MCF 10A (cell line): ENCODE measurements at places on chromosomes 11 and 22. TPM values are rescaled to one million over a fixed set of nuclear protein-coding genes. Genes with fewer than 3 reads are reported as not detected.
A peak's percentile ranks its signal among the peaks of the same experiment; 100 is the strongest.

PTPN5 gene
- total RNA-seq: not detected in 2 replicates

KDM4D gene
- total RNA-seq: 1.1 and 1.3 TPM in 2 replicates

TMA7B gene
- total RNA-seq: not detected in 2 replicates

C22orf15 gene
- total RNA-seq: not detected in 2 replicates

CPT1A gene
- total RNA-seq: 31.8 and 34.0 TPM in 2 replicates

CWC15 gene
- total RNA-seq: 59.6 and 61.9 TPM in 2 replicates

C11orf16 gene
- not detected in 2 replicates for total RNA-seq

DNA sequence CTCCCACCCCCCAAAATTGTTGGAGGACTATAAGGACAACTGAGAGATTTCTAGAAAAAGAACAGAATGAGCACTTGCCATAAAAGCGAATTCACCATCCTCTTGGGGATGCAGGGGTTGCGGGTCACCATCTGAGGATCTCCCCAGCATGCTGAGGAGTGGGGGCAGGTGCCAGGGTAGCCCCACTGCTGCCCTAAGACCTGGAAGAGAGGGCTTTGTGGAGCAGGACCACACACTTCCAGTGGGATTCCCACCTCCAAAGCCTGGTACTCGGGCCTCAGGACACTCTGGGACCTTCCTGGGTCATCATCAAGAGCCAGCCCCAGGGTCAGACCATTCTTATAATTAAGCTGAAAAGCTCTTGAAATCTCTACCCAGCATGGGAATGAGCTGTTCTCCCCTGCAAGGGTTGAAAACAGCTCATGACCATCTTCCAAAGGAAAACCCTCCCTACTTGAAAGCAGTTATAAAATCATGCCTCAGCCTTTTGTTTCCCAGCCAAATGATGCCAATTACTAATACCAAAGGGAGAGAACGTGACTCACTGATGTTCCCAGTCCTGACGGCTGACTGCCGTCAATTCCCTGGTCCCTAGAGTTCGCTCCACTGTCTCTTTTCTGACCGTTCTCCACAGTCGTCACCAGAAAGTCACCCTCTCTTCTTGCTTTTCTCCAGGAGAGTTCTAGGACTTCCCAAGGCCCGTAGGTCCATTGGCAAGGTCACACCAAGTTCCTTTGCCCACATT, 76.8 kb upstream of the CREB3L1 start:
- DNase-seq: peak; percentile 77

- no peak for DNase-seq
Observed at GRCh38 chr11:8122173-8122764, 41.3 kb downstream of the TUB start.

DNA sequence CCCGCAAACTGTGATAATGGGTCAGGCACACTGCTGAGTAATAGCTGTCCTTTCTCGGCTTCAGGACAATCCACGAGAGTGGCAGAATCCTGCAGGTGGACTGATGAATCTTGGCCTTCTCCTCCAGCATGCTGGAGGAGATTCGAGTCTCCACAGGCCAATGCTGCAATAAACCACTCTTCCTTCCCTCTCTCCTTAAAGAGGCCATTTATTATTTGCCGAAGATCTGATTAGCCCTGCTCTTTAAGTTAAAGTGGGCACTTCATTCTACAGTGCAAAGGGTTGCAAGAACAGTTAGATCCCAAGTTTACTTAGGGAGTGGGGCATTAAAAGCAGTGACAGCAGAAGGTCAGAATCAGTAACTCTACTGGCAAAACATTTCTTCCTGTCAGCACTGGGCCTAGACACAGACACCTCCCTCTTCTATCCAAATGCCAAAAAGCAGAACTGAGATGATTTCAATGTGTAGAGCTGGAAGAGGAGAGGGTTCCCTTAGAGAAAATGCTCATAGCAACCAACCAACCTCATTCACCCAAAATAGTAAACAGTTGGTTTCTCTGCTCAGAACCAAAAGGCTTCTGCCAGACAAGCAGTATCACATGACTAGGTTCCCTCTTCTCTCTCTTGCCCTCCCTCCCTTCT, 121.7 kb downstream of the SGSM3 start:
- DNase-seq: no peak

DNA sequence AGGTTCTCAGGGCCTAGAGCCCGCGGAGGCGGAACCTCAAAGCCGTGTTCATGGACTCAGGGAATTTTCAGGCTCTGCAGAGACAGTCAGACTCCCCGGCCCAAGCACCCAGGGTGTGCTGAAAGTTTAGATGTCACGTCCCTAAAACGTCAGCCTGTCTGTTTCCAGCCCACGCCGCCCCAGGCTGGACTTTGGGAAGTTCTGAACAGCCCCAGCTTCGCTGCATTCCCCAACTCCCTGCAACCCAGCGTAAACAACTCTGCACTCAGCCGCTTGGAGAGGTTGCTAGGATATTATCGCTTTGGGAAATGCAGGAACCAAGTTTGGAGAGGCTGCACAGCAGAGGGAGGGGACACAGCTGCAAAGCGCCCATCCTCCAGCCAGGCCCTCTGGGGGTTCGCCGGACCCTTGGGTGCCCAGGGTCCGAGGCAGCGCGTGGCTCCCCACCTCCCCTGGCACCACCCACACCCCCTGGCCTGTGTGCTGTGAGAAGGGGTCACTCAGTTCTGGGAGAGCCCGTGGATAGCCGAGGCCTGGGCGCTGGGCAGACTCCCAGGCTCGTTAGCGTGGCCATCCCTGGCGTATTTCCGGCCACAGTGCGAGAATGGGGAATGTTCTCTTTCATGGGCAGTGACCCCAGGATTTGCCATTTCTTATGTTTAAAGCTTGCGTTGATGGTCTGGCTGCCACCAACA, 120.5 kb upstream of the FGF3 start:
- DNase-seq: no peak

DNA sequence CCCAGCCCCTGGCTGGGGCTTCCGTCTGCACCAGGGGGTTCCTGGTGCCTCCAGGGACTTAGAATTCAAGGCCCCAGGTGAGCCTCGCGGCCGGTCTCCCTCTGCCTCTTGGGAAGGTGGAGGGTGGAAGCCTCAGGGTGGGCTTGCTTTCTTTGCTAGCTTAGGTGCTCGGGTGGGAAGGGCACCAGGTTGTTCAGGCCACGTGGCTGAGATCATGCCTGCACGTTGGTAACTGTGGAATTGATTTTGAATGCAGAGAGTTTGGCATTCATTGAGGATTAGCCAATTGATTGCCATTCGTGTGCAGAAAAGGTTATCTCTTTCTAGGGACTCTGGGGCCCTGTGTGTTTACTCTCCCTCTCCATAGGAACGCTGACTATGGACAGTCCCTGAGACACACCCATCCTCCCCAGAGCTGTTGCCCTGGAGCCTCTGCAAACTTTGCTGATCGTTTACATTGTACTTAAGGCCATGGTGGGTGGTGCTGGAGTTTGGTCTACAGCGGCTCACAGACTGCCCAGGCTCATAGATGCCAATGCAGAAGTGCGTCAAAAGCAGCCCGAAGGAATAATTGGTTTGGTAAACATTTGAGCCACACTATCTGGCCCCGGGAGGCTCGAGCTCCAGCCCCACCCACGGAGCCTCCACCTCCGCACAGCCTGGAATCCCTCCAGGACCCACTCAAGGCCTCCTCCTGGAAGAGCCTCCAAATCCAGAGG, 1457.7 kb downstream of the BRD1 start:
- DNase-seq: no peak

GRCh38 chr11:16191212-16191867, 165.0 kb downstream of the SOX6 start:
- DNase-seq: no peak

GRCh38 chr11:12884751-12885318, 124.3 kb upstream of the RASSF10 start:
- no peak for DNase-seq

DNA sequence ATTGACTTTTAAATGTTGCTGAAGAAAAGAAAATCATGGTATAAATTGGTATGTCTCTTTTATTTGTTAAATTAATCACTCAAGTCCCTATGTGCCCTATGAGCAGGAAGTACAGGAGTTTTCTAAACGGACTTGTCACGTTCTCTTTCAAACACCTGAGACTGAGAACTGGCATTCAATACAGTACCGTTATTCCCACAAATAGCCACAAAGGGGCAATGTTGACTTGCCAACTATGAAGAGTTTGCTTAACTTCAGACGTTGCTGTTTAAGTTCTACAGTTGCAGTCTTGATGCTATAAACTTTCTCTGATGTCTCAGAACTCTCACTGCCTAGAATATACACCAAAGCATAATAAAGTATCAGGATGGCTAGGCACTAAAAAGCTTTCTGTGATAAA, 7.6 kb downstream of the OR56A1 start:
- DNase-seq: peak; percentile 61

GRCh38 chr11:38937709-38938108, 2339.7 kb upstream of the RAG2 start:
- DNase-seq: no peak

GRCh38 chr11:76139314-76139713, 67.0 kb downstream of the WNT11 start:
- no peak for DNase-seq

DNA sequence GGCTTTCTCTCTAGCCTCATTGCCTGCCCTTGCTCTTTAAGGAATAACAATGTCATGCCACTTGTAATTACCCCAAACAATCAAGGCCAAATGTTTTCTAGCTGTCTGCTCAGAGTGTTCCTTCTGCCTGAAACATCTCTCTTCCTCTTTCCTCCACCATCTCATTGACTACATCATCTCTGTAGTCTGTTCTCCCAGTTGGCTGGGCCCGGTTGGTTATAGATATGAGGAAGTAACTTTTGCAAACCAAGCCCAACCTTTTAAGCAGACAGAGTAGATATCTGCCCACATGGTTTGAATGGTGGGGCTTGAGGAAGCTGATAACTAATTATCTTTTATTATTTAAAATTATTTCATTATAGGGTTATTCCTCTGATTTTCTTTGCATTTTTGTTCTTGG, 104.5 kb downstream of the NTM start:
- no peak for DNase-seq

- no peak for DNase-seq
Observed at GRCh38 chr11:85939099-85940015, 84.2 kb downstream of the CCDC83 start.

DNA sequence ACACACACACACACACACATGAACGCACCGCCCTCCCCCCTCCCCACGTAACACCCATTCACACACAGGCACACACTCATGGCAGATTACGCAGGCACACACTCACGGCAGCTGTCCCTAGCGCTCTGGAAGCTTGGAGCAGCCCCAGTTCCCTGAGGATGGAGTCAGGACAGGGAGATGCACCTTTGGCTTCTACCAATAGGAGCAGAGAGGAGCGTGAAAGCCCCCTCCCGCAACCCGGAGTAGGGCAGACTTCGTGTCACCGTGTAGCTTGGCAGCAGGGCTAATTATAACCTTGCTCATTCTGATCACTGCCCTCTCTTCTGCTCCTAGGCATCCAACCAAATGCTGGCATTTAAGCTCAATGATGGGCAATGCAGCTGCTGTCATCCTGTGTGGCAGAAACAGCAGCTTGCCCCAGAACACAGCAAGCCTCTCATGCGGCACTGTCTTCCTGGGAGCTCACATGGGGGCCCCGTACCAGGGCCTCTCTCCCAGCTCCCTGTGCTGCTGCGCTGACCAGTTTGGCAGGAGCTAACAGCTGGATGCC, 31.9 kb downstream of the ANKK1 start:
- no peak for DNase-seq

GRCh38 chr11:96306933-96307775, 35.8 kb downstream of the MAML2 start:
- peak; percentile 100 for DNase-seq

- DNase-seq: peak; percentile 55
Observed at GRCh38 chr11:65446446-65447277, 24.1 kb downstream of the NEAT1 start.

DNA sequence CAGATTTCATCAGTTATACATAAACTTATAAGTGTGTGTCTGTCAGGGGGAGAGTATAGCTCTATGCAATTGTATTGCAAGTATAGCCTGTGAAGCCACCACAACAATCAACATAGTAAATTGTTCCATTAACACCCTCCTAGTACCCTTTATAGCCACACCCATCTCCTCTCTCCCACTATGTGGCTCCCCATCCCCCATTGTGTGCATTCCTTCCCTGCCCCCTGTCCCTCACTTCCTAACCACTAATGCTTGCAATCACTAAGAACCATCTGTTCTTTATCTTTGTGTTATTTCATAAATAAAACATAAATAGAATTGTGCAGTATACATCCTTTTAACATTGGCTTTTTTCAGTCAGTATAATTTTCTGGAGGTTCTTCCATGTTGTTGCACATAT, 83.1 kb upstream of the SLC5A12 start:
- DNase-seq: no peak

DNA sequence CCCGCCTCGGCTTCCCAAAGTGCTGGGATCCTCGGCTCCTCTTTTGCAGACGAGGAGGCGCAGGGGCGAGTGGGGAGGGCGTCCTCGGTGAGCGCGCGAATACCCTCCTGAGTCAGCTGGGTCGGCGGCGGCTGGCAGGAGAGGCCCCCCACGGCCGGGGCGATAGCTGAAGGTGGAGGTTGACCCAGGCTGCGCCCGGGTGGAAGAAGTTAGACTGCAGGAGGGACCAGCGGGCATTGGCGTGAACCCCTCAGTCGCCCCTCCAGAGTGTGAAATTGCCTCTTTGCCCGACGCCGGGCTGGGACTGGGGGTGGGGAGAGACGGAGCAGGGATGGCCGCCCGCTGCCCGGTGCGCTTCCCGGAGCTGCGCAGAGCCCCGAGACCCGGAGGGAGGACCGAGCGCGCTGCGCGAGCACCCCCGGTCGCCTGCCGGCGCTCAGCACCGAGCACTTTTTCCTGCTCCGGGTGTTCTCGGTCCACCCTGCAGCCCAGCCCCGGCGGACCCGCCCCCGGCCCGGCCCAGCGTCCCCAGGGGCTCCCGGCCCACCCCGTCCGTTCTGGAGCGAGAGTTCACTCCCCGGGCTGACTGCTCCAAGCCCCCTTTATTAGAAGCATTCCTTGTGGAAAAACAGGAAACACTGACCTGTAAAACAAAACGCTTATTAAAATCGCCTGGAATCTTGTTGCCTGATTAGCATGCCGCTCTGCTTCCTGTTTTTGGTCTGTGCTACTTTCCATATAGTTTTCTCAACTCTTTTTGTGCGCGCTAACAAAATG, 13.7 kb upstream of the CPT1A start:
- DNase-seq: no peak

- DNase-seq: no peak
Observed at GRCh38 chr11:8839306-8839956, 71.6 kb upstream of the AKIP1 start.

- DNase-seq: peak; percentile 90
Observed at GRCh38 chr11:66317723-66318599, 1.1 kb upstream of the CD248 start.

DNA sequence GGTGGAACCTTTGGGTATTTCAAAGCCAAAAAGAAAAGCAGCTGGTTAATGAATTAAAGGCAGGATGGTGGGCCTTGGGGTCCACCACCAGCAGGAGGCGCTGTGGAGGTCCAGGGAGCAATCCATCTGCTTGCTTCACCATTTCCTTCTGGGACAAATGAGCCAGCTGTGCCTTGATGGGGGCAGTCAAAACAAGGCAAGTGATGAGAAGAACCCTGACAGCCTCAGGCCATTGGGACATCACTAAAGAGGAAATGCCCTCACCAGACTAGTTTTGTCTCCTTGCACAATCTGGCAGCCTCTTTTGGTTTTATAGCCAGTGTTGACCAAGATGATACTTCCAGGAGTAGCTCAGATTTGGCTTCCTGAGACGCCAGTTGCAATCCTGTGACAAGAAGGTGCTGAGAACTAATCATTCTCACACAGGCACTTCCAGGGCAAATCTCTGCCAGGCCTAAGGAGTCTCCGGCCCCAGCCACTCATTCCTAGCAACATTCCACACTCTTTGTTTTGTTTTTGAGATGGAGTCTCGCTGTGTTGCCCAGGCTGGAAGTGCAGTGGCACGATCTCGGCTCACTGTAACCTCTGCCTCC, 38.2 kb upstream of the WEE1 start:
- peak; percentile 94 for DNase-seq
